Right renal pelvis (tissue), 4 donors: ENCODE measurements at places on chromosomes 11 and 22. TPM values are rescaled to one million over a fixed set of nuclear protein-coding genes. Genes with fewer than 3 reads are reported as not detected.

- no peak for DNase-seq
Measured at GRCh38 chr11:114049050-114049449, 10.5 kb upstream of the ZBTB16 start.

DNA sequence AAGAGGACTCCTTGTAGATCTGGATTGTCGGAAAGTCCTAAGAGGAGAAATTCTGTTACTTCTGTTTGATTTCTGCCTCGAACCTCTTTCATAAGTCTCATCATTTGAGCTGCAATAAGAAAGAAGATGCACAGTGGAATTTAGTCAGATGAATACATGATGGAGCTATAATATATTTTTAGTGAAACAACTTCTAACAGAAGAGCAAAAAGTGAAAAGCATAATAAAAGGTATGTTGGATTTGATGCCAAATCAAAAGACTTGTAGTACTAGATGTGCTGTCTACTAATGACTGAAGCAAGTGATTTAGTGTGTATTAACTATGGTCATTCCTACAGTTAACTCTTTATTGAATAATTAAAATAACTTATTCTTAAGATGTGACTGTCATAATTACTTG lies at the start of gene OR5AP2:
Gene OR5AP2, minus strand, starts transcription at position 101 of the 400 bp plus-strand sequence. Its CDS starts 0 bp downstream, at position 101.
- no peak for DNase-seq

- no peak for DNase-seq
Measured at GRCh38 chr11:43376594-43376993, 17.9 kb downstream of the TTC17 start.

GRCh38 chr11:21567645-21568290 lies 625.1 kb upstream of the ANO5 start:
- DNase-seq: no peak

GRCh38 chr11:33829430-33830141 lies 55.3 kb upstream of the FBXO3 start:
- peak; percentile 61 for DNase-seq

DNA sequence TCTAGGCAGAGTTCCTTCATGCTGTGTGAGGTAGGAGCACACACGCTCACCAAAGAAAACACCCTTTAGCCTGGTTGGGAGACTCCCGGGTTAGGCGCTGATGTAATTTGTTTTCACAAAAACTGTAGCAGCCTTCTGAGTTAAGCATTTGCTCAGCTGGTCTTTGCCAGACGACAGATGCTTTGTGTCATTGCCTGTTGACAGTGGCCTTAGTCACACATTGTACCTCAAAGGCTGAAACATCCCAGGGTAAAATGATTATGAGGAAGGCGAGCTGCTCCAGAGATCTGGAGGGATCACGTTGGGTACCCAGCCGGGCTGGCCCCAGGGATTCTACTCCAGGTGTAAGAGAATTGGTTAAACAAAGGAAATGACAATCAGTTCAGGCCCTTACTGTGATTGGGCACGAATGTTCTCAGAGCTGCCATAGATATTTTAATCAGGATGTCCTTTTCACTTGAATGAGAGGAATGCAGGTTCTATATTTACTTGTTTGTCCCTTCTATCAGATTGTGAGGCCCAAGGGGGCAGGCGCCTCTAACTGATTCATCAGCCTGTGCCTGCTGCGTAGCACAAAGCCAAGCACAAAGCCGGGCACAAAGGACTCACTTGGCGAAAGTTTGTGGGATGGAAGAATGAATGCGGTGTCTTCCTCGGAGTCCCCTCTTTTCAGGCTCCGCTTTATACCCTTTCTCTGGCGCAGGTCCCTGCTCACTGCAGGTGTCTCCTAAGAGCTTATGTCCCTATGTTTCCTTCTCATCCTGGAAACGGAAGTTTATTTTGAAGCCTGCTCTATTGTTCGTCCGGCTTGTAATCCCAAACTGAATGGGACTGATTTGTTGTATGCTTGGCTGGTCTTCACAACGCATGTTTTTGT lies 47.1 kb downstream of the ADM start:
- DNase-seq: peak; percentile 80

Gene KDM2A
- 82.1 TPM for polyA plus RNA-seq

Gene KRTAP5-7
- polyA plus RNA-seq: 0.16 TPM

- DNase-seq: no peak
Measured at GRCh38 chr11:1757861-1758610, 5.7 kb downstream of the CTSD start.

GRCh38 chr11:47389577-47390421 lies 11.5 kb upstream of the SPI1 start:
- no peak for DNase-seq

GRCh38 chr22:46081831-46082210 lies 68.5 kb upstream of the PPARA start:
- no peak for DNase-seq

- DNase-seq: no peak
Measured at GRCh38 chr11:60993615-60994014, 22.1 kb downstream of the CD6 start.

- DNase-seq: no peak
Measured at GRCh38 chr22:20805972-20806471, 32.1 kb downstream of the SERPIND1 start.

DNA sequence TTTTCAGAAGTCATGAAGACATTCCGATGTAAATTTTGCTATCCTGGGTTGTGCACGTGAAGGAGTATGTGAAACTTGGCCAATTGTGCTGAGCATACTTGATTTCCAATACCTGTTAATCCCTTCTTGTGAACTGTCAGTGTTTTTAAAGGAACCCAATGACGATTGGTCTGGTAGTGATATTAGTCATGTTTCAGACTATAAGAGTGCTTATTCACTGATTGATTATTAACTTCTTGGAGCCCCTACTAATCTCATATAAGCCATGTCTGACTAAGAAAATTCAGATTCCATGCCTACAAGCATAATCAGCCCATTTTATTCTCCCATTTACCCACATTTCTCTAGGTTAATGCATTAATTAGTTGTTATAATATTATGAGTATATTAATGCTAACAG lies 330.8 kb upstream of the MTNR1B start:
- no peak for DNase-seq
